ENCODE measurements at places on chromosomes 1 and 21.

DNA sequence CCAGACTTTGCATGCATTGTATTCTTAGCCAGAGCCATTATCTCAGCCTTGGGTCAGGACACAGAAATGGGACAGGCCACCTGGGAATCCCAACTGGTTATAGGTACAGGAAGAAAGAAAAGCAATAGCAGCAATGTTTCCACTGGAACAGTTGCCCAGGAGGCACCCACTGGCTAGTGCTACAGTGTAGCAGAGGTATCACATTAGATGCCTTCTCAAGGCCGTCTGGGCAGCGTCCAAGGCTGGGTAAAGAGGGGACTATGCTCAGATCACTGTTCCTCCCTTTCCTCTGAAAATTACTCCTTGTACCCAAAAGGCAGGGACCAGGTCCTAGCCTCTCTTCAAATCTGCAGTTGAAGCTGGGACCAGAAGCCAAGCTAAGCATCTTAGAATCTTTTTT, 2.6 kb downstream of the CREB3L4 start:
- DNase-seq, result no peak

DNA sequence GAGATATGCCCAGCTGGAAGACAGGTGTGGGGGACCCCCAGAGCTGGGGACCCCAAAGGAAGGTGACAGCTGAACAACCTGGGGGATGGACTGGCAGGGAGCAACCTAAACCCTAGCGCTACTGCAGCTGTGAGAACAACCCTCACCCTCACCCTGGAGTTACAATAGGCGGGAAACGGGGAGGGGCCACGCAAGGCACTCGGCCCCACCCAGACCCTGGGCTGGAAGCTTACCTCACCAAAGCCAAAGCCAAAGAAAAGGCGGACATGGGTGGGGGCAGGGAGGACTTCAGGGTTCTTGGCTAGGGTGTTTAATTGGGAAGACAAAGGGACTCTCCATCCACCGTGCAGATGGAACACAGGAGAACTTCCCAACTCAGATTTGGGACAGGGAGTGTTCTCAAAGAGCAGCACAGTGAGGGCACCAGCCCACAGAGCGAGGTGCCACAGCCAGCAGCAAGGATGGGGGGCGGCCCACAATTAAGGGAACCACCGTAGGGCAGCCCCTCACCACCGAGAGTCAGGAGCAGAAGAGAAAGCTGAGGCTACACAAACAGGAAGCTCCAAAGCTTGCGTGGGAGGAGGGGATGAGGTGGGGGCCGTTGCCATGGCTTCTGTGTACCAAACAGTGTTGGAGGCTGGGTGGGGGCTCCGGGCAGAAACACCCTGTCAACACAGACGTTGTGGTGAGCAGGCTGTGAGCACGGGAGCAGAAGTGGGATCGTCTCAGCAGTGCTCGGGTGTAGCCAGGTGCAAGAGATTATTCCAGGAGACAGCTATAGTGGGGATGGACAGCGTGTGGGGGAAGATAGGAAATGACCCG, 1.9 kb downstream of the TAGLN2 start:
- peak; percentile 60 for DNase-seq

DNA sequence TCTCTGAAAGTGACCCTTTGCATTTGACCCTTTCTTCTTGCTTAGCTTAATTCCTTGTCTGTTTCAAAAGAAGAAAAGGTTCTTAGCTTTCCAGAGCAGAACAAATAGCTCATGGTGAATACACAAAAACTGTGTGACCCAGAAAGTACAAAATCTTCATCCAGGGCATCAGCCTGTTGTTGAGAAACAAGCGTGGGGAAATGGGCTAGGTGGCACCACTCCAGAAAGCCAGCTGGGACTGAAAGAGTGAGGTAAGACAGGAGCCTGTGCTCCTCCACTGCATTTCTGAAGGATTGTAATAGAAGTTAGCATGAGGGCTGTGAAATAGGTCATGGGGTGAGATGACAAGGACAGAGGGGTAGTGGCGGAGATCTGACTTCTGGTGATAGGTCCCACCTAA, 45.8 kb downstream of the CYP2J2 start:
- no peak for DNase-seq

DNA sequence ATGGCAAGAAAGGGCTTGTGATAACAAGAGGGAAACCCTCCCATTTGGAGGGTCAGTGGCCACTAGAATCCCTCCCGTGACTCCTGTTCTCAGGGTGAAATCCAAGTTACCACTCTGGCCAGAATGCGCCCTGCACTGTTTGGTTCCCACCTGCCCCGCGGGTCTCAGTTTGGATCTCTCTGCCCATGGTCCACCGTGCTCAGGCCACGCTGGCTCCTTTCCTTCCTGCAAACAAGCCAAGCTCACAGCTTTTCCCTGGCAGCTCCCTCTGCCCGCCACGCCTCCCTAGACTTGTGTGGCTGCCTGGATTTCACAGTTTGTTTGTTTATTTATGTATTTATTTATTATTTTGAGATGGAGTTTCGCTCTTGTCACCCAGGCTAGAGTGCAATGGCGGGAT, 179.5 kb upstream of the VAMP3 start:
- no peak for DNase-seq

GRCh38 chr1:29232387-29232786, 1.7 kb upstream of the MECR start:
- no peak for DNase-seq

DNA sequence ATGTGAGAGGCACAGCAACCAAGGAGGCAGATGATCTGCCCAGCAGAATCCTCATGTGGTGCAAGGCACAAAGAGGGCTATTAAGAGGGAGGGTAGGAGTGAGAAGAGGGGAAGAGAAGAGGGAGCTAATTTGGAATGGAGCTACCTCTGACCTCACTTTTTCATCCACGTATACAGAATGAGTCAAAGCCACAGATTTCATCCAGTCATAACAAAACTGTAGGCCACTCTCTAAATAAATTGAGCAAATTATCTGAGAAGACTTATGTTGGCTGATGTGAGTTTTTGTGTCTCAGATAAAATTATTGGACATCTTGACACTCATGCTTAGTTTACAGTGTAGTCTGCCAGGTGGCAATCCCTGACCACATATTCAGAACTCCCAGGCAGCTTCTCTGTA, 325.6 kb downstream of the TTLL7 start:
- DNase-seq, result no peak

DNA sequence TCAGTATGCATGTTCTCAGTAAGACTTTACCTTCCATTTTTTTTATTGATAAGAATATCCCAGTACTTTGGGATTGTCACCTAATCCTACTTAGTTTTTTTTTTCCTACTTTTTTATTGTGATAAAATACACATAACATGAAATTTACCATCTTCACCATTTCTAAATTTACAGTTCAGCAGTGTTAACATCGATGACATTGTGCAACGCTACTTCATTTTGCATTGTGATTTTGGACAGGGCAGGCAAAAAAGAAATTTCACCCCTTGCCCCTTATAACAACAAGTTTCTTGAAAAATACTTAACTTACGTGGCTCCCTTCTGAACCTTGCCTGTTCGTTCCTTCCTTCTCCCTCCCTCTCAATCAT, 92.4 kb downstream of the ATP1A1 start:
- DNase-seq, result no peak

DNA sequence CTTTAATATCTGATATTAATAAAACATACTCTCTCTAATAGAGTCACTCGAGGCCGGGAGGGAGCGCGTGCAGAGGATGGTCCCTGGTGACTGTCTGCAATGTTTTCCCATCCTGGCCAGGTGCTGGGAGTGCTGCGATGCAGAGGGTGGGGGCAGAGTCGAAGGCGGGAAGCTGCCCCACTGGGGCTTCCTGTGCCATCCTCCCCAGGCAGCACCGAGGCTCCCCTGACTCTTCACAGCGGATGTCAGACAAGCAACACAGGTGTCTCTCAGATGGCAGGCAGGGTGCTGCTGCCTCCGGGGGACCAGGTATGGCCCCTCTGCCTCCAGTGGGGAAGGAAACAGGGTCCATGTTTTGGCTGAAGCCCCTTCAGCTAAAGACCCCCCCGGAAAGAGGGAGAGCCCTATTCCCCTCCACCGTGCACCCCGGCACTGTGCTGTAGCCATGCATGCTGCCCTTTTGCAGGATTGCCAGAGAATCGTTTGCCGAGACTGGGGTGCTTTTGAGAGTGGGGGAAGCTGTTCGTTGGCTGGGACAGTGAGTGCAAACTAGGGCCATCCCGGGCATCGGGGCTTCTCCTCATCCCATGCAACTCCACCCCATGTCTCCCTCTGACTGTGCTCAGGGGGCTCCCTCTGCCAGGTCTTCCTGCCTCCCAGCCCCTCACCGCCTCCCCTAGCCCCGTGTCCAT, 32.1 kb upstream of the TTC34 start:
- DNase-seq, result no peak

DNA sequence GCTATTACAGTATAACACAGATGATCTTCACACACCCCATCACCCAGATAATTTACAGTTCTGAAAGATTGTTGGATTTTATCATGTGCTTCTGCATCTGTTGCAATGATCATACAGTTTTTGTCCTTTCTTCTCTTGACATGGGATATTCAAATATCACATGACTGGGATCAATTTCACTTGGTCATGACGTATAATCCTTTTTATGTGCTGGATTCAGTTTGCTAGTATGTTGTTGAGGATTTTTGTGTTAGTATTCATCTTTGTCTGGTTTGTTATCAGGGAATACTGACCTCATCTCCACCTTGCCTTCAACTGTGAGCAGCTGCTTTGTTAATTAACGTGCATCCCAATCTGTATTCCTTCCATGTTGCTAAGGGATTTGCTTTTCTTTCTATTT, 44.7 kb upstream of the DISC1 start:
- no peak for DNase-seq

GRCh38 chr1:6523566-6523965, 30.7 kb downstream of the NOL9 start:
- DNase-seq, result peak; percentile 28

GRCh38 chr1:170215072-170215885, 69.5 kb downstream of the NTMT2 start:
- DNase-seq, result no peak

DNA sequence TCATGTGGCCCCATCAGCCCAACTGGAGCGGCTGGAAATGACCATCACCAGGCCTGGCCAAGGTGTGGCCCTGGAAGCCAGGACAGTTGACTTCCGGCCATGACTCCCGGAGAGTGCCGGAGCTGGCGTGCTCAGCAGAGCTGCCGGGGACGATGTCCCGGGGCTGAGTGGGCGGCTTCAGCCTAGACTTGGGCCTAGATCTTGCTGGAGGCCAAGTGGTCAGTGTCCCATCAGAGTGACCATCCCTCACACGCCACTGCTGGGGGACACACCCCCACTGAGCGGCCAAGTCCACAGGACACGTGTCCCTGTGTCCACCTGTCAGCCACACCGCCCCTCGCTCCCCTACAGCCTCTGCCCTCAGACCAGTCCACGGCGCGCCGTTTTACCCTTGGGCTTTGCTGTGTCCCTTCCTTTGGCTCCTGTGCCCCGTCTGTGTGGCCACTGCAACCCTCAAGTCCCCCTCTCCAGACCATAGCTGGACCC, 4.0 kb downstream of the FAAP20 start:
- DNase-seq, result no peak

DNA sequence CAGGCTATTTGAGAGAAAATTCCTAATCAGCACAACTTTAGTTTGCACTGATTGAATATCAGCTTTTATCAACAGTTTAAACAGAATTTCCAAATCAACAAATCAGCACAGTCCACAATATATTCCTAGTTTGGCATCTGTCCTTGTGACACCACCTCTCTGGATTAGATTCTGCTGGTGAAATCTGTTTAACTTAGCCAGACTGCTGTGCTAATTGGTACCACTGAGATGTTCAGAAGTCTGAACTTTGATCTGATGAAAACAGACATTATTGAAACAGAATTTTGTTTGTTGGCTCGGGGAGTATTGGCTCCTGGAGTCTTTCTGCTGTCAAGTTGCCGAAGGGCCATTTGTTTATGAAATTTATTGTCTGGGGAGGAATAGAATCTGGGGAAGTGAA, 17.0 kb upstream of the NGF start:
- DNase-seq, result no peak

DNA sequence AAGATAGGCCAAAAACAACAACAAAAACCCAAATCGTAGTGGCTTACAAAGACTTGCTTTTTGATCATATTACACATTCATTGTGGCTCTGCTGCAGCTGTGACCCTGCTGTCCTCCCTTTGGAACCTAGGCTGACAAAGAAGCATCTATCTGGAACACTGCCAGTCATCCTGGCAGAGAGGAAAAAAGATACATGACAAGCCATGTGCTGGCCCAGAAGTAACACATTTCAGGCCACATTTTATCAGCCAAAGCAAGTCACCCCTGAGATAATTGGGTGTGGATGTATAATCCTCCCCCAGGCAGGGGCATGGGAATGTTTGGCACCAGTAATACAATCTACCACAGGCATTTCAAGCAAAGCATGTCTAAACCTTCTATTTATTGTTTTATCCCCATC, 37.2 kb upstream of the AGO1 start:
- DNase-seq, result no peak

DNA sequence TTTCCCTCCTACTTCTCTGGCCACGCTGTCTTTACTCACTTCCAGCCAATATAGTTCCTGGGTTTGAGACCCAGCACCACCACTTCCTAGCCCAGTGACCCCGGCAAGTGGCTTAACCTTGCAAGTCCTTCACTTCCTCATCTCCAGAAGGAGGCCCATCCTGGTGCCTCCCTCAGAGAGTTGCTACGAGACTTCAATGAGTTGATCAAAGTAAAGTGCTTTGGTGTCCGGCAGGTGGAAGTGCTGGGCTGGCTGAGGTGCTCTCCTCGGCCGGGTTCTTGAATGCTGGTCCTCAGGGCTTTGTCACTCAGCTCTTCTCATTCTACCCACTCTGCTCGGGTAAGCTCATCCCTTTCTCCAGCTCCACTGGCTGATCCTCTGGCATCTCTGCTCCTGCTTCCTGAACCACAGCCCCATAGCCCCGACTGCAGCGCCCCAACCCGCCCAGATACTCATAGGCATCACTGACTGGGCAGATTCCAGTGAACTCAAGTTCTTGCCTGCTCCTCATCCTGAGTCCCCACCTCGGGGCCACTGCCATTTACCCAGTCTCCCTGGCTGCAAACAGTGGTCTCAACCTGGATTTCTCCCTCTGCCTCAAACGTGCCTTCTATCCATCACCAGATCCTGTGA, 75.8 kb upstream of the WNT4 start:
- no peak for DNase-seq

DNA sequence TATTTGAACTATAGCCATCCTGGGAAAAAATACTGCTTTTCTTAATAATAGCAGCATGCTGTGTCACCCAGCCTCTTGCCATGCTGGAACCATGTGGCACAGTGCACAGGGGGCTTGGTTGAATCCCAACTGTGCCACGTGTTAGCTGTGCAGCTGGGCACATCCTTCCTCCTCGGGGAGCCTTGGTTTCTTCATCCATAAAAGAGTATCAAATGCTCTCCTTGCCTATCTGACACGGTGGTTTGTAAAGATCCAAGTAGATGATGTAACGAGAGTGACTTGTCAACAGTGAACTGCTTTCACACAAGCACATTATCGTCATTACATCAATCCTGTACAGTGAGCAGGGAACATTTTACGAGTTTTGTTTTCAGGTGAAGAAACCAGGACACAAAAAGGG, 24.4 kb downstream of the VASH2 start:
- no peak for DNase-seq

- DNase-seq, result peak; percentile 24
These were observed 5.0 kb downstream of the AGT start for GRCh38 chr1:230708631-230709580.

GRCh38 chr1:99644279-99645004, 1.5 kb upstream of the PALMD start:
- no peak for DNase-seq

GRCh38 chr21:32312326-32312725, 13.7 kb downstream of the MRAP start:
- DNase-seq, result no peak

GRCh38 chr1:236963920-236964319, 40.3 kb downstream of the MT1HL1 start:
- no peak for DNase-seq
